T-helper 9 cell (primary cell): ENCODE measurements at places on chromosomes 11 and 22.

DNA sequence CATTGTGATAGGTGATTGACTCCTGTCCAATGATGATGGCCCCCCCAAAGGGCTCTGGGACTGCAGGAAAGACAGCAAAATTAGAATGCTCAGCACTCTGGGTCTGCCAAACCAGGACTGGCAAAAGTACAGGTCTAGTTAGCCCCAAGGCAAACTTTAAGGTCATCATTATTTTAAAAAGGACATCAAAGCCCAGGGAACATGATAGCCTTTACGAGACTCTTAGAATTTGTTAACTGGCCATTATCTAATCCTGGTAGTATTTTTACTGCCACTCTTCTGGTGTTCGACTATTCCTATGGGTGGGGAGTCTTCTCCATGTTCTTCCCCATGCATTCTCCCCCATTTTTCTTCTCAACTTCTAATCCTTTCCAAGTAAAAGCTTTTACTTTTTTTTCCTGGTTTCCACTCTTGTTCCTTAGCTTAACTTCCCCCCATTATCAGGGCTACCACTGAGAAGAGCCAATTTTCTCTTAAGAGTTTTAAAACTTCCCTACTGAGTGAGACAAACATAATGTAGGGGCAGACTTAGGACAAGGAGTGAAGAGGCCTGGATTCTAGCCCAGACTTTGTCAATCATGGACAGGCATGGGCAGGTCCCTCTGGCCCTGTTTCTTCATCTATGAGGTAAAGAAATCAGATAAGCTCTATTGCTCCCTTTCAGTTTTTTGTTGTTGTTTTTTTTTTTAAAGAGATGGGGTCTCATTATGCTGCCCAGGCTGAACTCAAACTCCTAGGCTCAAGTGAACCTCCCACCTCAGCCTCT, 7.1 kb downstream of the DDB1 start:
- DNase-seq: no peak

- DNase-seq: no peak
Measured at GRCh38 chr11:115104851-115105453, 399.3 kb downstream of the CADM1 start.

DNA sequence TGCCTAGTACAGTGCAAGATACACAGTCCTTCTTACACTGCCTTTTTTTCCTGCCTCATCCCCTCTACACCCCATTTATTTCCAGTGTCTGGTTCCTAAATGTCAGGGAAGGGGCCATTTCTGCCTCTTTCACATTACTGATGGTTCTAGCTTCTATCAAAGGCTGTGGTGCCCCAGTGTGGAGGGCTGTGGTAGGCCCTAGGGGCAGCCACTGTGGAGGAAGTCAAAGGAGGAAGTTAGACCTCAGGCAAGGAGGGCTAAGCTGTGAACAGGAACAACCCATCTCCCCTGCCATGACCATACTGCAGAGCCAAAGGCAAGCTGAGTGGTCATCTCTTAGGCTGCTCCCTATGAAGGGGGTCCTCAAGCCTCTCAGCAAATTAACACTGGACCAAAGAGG, 81.9 kb upstream of the CRTAM start:
- DNase-seq: no peak

- DNase-seq: no peak
Measured at GRCh38 chr22:29382580-29383302, 5.6 kb downstream of the AP1B1 start.

GRCh38 chr11:134406264-134407185, 5.5 kb downstream of the B3GAT1 start:
- no peak for DNase-seq

GRCh38 chr11:24082860-24083259, 414.0 kb upstream of the LUZP2 start:
- DNase-seq: no peak

DNA sequence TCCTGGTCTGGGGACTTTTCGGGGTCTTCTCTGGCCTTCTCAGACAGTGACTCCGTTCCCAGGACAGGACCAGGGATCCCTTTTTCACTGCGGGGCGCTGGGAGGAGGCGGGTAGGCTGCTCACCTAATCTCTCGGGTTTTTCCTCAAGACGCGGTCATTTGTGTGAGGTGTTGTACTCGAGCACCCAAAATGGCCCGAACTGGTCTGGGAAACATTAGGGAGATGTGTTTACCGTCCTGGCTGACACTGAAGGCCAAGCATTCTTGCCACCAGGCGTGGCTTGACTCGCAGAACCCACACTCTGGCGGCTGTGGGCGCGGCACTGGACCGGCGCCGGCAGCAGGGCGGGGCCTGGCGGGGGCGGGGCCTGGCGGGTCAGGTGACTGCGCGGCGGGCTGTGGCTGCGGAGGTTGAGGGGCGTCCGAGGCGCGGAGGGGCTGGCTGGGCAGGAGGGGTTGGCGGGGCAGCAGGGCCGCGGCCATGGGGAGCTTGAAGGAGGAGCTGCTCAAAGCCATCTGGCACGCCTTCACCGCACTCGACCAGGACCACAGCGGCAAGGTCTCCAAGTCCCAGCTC, at the start of gene SWAP70:
TSS of gene SWAP70 (plus strand) at position 379 of the 577 bp plus-strand sequence. CDS start at position 482, 103 bp downstream.
- DNase-seq: peak; percentile 68

GRCh38 chr22:23888615-23889401, 5.4 kb upstream of the MIF start:
- DNase-seq: no peak
